ENCODE measurements at places on chromosomes 6 and 20.

GRCh38 chr20:57392512-57393271 lies 1.5 kb downstream of the RBM38 start:
- no peak for DNase-seq

GRCh38 chr6:88992741-88993552 lies 29.5 kb upstream of the RNGTT start:
- no peak for DNase-seq

DNA sequence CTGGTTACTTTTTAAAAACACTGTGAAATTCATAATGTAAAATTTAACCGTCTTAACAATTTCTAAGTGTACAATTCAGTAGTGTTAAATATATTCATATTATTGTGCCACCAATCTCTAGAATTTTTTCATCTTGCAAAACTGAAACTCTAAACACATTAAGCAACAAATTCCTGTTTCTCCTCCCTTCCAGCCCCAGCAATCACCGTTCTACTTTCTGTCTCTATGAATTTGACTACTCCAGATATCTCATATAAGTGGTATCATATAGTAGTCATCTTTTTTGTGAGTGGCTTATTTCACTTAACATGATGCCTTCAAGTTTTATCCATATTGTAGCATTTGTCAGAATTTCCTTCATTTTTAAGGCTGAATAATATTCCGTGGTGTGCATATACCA lies 44.7 kb downstream of the RSPH3 start:
- DNase-seq, result no peak

DNA sequence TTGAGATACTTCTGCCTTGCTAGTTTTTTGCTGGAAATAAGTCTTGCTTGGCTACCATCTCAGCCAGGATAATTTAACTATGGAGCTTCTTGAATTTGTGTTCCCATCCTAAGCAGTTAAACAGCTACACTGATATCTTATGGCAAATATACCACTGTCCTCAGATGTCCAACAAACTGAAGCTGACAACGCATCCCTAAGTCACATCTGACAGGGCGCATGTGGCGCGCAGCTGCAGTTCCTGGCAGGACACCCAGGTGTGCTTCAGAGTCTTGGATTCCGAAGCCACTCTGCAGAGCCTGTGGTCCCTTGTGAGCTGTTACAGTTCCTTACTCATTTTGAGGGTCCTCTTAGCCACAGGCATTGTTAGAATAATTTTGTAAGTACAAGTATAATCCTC lies 127.9 kb downstream of the WDR27 start:
- DNase-seq, result no peak

- DNase-seq, result peak; percentile 5
Measured at GRCh38 chr6:129795261-129795660, 65.9 kb downstream of the TMEM244 start.

- no peak for DNase-seq
Measured at GRCh38 chr6:72102561-72102960, 216.2 kb downstream of the RIMS1 start.

GRCh38 chr20:52975029-52975732 lies 3.0 kb downstream of the TSHZ2 start:
- no peak for DNase-seq

DNA sequence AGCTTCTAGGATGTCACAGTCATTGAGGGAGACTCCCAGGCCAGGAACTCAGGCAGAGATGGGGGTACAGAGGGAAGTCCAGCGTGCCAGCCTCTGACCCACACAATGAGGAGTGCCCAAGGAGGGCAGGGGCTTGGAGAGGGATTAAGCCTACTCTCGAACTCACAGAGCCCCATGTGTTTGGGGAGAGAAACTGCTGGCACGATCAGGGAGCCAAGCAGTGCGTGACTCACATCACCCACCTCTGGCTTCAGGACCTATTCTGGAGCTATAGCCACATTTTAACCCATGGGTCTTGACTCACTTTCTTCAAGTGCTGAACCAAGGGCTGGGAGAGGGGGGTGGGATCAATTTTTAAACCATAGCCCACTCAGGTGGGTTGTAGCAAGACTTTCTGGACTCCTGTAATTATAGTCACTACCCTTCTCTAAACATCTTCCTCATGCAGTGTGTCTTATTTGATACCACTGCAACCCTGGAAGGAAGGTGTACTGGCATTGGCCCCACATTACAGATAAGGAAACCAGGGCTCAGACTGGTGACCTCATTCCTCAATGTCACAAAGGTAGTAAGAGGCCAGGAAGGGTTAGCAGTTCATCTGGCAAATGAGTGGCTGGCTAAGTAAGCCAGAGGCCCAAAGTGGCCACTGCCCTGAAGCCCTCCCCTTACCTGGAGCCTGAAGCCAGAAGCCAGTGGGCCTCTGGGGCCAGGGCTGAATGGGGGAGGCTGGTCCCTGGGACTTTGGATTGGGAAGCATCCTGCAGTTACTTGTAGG lies 12.0 kb downstream of the FOXP4 start:
- DNase-seq, result no peak
